Skin of body (tissue), 3 donors: ENCODE measurements at places on chromosomes 1 and 21. TPM values are rescaled to one million over a fixed set of nuclear protein-coding genes. Genes with fewer than 3 reads are reported as not detected.

The TAS1R1 gene
- total RNA-seq = 0.59 TPM

The SPRR2A gene
- total RNA-seq = 1.6 TPM

The MFAP2 gene
- total RNA-seq = 38.3 TPM

The SAMD13 gene
- 1.7 TPM for total RNA-seq

The MROH7 gene
- total RNA-seq = 2.4 TPM

The GPR52 gene
- total RNA-seq = 3.6 TPM

DNA sequence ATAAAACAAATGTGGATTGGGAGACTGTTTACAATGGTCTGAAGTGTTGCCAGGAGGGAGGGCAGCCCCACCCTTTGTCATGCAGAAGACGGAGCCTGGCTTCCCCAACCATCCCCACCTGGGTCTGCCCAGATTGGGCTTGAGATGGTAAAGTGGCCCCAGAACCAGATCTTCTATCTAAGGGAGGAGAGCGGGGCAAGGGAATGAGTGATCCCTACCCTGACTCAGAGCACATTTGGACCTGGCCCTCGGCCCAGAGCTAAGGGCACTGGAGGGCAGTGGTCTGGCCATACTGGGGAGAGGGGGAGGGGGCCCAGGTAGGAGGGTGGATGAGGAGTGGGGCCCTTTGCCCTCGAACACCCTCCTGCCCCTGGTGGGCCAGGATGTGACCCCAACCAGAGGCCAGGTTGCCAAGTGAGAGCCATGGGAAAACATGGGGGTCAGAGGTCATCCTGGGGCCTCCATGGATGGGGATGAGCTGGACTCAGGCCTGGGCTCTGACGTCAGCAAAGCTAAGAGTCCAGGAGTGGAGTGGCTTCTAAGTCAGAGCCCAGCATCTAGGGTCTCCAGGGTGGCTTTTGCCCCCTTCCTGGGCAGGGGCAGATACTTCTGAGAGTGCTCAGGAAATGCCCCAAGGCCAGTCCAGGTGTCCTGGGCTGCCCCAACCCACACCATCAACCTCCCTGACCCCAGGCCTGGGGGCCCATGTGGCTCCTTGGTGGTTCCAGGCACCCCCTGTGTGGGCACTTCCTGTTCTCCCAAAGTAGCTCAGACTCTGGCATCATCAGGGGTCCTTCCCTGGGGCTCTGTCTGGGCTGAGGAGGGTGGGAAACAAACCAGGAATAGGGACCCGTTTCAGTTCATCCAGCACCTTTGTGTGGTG is 1.6 kb upstream of the LEFTY1 start:
- no peak for DNase-seq

DNA sequence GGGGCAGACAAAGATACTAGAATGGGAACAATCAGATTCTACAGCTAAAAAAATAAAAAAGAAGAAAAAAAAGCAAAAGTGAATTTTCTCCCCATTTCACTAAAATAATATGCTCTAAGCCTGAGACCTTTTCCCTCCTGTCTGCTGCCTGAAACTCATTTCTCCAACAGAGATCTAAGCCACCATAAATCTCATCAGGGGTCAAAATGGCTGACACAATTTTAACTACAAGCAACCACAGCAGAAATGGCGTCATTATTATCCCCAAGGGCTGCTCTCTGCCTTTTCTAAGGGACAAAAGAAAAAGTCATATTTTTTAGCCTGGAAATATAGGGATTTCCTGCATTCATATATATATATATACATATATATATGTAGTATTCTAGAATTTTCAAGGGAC is 183.7 kb upstream of the CAMK1G start:
- DNase-seq = no peak

DNA sequence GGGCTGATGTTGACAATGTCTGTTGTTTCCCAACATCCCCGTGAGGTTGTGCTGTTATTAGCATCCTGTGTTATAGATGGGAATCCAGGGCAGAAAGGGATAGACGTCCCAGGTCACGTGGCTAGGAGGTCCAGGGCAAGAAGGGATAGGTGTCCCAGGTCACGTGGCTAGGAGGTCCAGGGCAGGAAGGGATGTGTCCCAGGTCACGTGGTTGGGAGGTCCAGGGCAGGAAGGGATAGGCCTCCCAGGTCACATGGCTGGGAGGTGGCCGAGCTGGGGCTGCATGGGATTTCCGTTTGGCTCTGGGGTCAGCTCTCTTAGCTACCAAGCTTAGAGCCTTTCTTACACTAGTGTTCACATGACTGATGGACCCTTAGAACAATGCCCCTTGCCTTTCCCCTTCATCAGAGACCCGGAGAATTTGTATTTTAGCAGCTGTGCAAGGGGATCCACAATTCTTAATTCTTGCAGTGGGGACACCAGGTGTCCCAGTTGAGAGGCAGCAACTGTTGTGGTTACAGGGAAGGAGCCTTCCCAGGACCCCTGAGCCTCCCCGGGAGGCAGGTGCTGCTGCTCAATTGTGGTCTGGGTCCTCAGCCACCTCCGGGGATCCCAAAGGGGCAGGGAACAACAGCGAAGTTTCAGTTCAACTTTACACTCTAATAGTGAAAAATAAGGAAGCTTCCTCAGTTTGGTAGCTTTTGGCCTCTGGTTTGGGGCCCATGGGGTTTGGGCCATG is 69.2 kb downstream of the UMODL1 start:
- DNase-seq = no peak

DNA sequence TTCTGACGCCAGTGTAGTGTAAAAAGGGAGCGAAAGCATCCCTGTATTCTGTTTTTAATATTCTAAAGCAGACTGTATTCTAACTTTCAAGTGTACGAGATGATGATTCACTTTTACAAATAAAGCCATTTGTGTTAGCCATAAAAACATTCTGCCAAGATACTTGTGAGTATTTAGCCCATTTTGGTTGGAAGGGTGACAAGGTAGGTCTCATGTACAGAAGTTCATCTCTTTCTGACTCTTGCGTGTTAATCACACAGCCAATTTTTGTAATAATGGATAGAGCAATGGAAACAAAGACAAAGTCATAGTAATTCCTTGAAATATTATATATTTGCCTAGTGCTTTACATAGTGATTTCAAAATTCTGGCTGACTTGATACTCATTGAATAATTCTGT is 125.3 kb upstream of the GREM2 start:
- peak; percentile 35 for DNase-seq

- DNase-seq = no peak
Measured at GRCh38 chr1:201365251-201365650, 12.2 kb downstream of the TNNT2 start.

DNA sequence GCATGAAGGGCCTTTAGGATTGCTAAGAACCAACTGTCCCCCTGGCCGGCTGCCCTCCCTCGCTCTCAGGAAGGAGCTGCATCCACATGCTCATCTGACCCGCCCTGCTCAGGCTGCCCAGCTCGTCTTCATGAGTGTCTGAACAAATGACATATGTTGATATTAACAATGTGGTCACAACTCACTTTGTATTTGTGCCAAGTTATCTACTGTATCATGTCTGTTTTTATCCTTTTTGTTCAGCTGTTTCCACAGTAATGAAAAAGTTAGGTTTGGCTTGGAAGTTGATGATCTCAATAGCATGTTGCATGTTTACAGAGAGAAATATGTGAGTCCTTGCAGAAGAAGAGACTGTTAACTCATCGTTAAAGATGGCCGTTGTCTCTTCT is 75.1 kb downstream of the PHTF1 start:
- DNase-seq = peak; percentile 13

- peak; percentile 57 for DNase-seq
Measured at GRCh38 chr1:27605796-27606707, 2.1 kb upstream of the AHDC1 start.

DNA sequence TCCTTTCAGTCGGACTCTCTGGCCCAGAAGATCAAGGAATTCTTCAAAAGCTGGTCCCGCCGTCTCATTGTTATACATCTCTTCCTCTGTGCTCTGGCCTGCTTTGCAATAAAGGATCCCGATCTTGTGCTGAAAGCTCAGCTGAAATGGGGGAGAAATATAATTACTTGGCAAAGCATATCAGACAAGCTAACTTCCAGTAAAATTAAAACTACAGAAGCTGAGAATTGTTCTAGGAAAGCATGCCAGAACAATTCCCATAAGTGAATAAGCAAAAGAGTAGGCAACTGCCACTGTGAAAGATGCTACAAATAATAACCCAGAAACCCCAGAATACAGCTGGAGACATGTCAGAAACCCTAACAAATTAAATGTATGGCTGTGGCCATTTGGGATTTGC is 146.1 kb downstream of the SIPA1L2 start:
- DNase-seq = no peak

DNA sequence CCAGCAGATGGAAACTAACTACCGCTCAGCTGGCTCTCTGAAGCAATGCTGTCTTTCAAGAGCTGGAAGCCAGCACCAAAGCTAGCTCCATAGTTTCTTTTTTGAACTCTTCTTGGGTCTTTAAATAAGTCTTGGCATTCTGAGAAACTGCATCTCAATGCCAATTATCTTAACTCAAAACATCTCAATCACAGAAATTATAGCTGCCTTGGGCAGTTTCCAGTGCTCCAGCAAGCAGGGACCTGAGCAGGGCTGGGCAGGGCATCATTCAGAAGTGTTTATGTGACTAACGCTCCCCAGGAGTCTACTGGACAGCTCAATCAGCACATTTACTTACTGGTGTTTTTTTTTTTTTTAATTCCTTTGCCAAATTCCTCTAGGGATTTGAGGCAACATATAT is 18.3 kb upstream of the PADI4 start:
- peak; percentile 10 for DNase-seq
